T-helper 22 cell (primary cell): ENCODE measurements at places on chromosomes 11 and 22.

- DNase-seq = no peak
Measured at GRCh38 chr11:4482445-4482844, at the start of gene OR52K1. Gene OR52K1, plus strand, starts transcription at chr11:4482646. Its CDS starts 6,255 bp downstream, at chr11:4488901.

DNA sequence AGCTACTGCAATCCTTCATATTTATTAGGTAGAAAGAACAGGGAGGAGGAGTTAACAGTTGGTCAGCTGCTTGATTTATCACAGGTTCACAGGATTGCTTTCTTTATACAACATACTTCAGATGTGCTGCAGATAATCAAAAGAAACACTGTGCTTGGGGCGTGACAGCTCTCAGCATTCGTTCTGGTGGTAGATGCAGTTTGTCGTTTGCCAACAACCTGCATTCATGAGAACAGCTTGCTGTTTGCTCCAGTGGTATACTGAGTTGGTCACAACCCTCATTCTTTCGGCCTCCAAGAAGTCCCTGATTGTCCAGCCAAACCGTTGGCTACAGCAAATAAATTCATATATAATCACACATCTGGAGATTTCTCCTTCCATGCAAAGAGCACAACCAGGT, 120.5 kb downstream of the ZNF280B start:
- no peak for DNase-seq

DNA sequence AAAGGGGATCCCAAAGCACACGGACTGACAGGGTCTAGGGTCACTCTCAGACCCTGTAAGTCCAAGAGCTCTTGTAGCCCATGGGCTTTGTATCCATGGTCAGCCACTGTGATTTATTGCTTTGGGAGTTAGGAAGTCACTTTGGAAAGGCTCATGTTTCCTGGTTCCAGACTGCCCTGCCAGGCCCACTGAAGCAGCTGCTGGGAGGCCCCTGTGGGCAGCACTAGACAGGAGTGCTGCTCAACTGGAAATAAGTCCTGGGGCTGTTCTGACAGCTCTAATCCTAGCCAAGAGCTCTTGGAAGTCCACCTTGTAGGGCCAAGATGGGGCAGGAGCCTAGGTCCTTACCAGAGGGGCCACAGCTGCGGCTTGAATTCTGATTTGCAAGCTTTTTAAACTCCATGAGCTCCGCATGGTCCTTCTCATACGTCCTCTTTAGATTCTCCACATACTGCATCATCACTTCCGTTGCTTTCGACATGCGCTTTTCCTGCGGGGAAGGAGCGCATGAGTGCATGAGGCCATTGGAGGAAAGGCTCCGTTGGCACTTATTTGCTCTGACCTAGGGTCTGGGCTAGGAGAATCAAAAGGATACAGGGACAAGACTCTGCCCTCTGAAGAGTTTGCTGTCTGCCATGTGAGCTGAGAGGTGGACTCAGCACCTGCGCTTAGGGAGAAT, 32.2 kb upstream of the LYVE1 start:
- DNase-seq = no peak

GRCh38 chr22:36587289-36588154, 58.6 kb upstream of the EIF3D start:
- DNase-seq = no peak
